ENCODE measurements at places on chromosomes 6 and 20.

- no peak for DNase-seq
- no peak overlapping the region for H3K4me3 ChIP-seq
- no peaks in the 10 kb centered on the region for H3K36me3 ChIP-seq
- H3K27me3 ChIP-seq, result no peaks in the 10 kb centered on the region
Measured at GRCh38 chr6:79985128-79985527, 19.3 kb upstream of the TTK start.

DNA sequence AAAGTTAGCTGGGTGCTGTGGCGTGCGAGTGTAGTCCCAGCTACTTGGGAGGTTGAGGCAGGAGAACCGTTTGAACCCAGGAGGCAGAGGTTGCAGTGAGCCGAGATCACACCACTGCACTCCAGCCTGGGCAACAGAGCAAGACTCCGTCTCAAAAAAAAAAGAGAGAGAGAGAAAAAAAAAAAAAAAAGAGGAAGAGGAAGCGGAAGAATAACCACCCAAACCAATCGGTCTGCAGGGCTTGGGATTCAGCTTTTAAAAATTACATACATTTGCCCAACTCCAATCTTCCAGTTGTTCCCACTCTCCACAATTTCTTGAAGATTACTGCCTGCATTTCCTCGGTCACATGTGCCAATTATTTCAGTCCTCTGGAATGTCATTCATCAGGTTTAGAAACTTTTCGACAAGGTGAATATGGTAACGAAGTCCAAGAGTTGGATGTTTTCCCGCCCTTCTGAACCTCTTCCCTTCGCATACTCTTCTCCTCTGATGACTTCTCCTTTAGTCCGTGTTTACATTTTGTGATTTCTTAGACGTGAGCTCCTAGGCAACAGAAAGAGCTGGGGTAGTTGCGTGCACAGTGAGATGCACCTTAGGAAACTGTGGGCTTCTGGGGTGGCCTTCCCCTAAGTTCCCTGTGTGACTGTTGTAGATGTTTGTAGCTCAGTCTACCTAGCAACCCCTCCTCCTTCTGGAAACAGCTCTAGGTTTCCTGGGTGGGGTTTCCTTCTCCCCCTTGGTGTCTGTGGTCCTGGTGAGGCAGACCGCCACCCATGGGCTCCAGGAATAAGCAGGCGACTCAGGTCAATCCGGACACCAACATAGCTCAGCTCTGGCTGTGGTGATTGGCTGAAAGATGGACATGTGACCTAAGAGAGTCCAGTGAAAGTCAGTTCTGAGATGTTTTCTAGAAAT is 63.0 kb upstream of the NCOA3 start:
- peak overlapping the region; percentile 85 for H3K27ac ChIP-seq
- H3K4me3 ChIP-seq, result peak overlapping the region; percentile 31
- peaks cover 37% of the 10 kb centered on the region for H3K4me1 ChIP-seq
- H3K36me3 ChIP-seq, result peaks cover 17% of the 10 kb centered on the region
- peak; percentile 63 for DNase-seq
- no peaks in the 10 kb centered on the region for H3K27me3 ChIP-seq

- H3K27me3 ChIP-seq, result peaks cover 84% of the 10 kb centered on the region
- H3K4me1 ChIP-seq, result no peaks in the 10 kb centered on the region
- DNase-seq, result no peak
Measured at GRCh38 chr20:40651151-40651550, 37.9 kb downstream of the MAFB start.

- DNase-seq, result no peak
- no peaks in the 10 kb centered on the region for H3K27me3 ChIP-seq
- peaks cover 6% of the 10 kb centered on the region for H3K36me3 ChIP-seq
- peaks cover 48% of the 10 kb centered on the region for H3K4me1 ChIP-seq
- no peak overlapping the region for H3K4me3 ChIP-seq
Measured at GRCh38 chr6:34331371-34332050, 61.0 kb downstream of the NUDT3 start.

DNA sequence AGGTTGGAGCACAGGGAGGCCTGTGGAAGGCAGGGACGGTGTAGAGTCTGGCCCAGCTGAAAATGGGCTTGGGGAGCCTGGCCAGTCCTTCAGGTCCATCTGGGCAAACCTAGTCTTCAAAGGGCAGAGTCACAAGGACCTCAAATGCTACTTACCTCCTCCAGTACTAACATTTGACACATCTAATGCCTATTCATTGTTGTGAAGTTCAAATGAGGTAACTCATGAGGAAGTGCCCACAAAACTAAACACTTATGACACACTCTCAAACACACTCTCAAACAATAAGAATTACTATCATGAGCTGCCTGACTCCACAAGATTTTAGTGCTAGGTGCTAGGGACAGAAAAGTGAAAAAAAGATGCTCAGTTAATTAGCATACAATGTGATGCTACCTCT is 27.1 kb downstream of the DAAM2 start:
- no peaks in the 10 kb centered on the region for H3K36me3 ChIP-seq
- DNase-seq, result no peak
- H3K27me3 ChIP-seq, result peaks cover 33% of the 10 kb centered on the region
- H3K4me3 ChIP-seq, result no peak overlapping the region
- H3K4me1 ChIP-seq, result no peaks in the 10 kb centered on the region

- no peaks in the 10 kb centered on the region for H3K27me3 ChIP-seq
- H3K36me3 ChIP-seq, result peaks cover 5% of the 10 kb centered on the region
- no peak overlapping the region for H3K4me3 ChIP-seq
- no peak overlapping the region for H3K27ac ChIP-seq
- DNase-seq, result no peak
Measured at GRCh38 chr6:6729971-6730370, 141.5 kb downstream of the LY86 start.

- no peaks in the 10 kb centered on the region for H3K27me3 ChIP-seq
- H3K36me3 ChIP-seq, result no peaks in the 10 kb centered on the region
- no peak overlapping the region for H3K27ac ChIP-seq
- DNase-seq, result no peak
Measured at GRCh38 chr6:148431413-148431812, 88.8 kb downstream of the SASH1 start.

DNA sequence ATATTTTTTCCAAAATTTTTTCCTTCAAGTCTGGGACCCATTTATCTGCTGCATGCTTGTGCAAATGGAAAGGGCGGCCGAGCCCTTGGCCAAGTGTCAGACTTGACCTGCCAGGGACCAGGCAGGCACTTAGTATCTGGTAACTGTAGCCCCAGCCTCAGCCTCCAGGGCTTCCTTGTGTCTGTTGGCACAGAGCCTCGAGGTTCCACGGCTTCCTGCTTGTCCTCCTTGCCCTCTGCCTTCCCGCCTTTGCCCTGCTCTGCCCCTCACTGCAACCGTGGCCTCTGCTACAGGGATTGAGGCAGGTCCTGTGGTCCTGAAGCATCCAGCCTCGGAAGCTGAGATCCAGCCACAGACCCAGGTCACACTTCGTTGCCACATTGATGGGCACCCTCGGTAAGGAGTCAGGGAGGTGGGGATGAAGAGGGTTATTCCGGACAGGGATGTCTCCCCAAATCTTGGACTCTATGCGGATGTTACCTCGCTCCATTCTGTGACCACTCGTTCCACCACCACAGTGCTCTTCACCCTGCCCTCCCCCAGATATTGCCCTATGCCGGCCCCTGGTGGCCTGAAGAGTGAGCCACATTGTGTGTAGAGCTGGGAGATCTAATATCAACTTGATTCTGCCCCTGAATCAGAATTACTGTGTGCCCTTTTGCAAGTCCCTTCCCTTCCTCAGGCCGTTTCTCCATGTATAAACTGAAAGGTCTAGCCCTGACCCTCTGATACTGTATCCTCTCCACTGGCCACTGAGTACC is 41.5 kb upstream of the SRF start:
- H3K27ac ChIP-seq, result no peak overlapping the region
- H3K27me3 ChIP-seq, result no peaks in the 10 kb centered on the region
- no peak overlapping the region for H3K4me3 ChIP-seq
- peaks cover 8% of the 10 kb centered on the region for H3K4me1 ChIP-seq
